NCI-H1694 (cell line): ENCODE measurements at places on chromosomes 13 and 19.

DNA sequence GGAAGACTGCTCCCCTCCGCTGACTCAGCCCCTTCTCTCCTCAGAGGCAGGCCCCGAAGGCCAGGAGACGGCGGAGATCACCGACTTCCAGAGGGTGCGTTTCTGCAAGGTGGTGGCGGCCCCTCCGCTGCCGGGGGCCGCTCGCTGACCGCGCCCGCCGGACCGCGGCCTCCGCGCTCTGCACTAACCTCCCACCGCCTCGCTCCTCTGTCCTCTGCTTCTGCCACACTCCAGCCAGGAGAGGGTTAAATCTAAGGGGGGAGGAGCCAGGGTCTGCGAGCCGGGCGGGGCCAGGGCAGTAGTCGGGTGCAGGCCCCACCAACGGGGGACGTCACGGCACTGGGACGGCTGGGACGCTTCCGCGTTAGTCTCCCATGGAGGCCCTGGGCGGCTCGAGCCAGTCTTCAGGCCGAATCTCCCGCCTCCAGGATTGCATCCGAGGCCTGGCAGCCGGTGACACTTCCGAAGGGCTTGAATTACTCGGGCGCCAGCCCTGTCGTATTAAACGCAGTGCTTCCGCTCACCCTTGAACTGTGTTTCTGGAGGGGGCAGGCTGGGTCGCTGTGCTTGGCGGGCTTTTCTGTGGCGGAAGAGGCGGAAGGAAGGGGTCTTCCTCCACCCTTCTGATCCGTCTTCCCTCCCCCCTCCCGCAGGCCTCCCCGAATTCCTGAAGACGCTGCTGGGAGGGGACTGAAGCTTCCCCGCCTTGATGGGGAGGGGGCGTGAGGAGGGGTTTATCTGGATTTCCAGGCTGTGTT is 1.2 kb upstream of the INAFM1 start:
- peak; percentile 73 for DNase-seq

DNA sequence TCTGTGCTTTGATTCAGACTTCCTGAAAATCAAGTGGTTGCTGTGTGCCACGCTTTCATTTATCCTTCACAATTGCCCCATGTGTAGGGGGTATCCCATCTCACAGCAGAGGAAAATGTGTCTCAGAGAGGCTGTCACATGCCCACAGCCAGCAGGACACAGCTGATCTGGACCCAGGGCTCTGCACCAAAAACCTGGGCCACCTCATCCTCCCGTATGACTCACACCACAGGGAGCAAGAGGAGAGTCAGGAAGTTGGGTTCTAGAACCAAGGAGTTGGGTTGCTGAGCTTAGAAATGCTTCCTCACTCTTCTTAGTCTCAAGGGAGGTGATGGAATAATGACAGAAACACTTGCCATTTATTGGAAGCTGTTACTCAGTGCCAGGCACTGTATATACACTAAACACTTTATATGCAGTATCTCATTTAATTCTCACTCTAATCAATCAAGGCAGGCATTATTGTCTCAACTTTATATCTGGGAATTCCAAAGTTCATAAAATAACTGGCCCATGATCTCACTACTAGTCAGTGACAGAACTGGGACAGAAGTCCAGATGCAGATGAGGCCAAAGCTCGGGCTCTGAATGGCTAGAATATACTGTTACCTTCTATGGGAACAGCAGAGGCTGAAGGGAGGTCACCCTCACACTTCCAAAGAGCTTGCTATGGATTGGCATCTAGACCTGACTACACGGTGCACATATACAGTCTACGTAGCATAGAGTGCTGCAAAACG is 47.7 kb upstream of the ATP12A start:
- no peak for DNase-seq

DNA sequence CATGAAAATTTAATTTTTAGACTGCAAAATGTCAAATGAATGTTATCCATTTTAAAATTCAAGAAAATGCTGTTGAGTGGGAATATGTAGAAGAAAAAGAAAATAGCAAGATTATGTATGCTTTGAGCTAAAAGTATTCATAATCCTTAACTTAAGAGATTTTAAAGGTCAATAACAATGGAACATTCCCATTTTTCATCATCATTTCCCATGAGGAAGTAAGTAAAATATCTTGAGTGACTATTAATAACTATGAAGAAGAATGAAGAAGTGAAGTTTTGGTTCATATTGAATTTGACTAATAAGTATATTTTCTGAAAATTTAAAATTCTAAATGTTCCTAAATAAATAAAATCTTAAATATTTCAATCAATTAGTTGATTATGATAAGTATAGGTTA is 273.4 kb downstream of the DACH1 start:
- no peak for DNase-seq

DNA sequence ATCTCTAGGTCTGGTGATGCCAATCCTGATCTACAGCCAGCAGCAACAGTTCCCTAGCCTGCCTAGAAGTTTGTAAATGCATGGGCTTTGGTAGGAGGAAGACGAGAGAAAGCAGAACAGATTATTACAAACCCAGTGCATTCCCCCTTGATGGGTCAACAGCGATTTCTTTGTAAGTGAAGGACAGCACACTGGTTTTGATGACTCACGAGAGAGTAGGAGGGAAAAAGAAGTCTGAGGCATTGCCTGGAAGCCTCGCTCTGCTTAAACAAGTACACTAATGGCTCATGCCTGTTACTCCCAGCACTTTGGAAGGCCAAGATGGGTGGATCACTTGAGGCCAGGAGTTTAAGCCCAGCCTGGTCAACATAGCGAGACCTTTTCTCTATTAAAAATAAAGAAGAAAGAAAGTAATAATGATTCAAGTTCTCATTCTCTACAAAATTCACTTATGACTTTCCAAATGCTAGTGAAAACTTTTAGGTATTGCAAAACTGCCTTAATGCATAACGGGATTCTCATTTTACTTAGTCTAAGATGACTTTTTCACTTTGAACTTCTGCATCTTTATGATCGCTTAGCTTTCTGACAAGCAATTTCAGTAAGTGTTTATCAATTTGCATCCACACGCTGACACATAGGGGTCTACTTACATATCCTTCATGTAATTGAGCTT is 47.7 kb upstream of the USPL1 start:
- no peak for DNase-seq

DNA sequence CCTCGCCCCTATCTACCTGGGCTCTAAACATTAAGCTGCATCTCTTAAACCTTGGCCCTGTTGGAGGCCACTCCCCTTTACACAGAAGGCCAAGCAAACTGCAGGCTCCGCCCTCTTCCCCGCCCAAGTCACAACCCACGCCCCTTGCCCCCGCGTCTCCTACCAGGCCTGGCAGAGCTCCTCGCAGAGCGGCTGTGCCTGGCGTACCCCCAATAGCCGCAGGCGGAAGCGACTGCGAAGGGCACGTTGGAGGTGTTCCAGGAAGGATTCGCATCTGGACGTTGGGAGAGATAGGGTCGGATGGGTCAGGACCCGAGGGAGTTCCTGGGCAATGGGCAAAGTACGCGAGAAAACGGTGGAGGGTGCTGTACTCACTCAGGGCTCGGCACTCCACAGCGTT is 5.9 kb downstream of the RTBDN start:
- peak; percentile 33 for DNase-seq

DNA sequence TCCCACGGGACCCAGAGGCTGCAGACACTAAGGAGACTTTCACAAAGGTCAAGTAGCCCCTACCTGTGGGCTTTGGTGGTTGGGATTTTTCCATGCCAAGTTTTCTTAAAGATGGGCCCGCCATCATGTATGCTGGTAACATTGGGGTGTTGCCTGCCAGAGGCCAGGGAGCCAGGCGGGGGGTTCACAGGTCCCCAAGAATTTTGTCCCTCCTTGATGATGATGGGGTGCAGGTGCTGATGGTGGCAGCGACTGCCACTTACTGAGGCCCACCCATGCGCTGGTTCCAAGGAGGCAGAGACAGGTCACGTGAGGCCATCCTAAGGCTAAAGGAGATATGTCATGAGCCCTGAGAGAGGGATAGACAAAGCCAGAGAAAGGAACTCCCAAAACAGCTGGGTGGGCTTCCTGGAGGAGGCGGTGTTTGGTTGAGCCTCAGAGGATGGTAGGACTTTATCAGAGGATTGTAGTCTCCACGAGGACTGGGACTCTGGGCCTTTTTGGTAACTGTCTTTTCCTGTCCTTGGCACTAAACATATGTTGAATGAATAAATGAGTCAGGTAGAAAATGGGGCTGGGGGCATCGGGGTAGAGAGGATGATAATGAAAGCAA is 14.4 kb downstream of the PLEKHF1 start:
- no peak for DNase-seq

DNA sequence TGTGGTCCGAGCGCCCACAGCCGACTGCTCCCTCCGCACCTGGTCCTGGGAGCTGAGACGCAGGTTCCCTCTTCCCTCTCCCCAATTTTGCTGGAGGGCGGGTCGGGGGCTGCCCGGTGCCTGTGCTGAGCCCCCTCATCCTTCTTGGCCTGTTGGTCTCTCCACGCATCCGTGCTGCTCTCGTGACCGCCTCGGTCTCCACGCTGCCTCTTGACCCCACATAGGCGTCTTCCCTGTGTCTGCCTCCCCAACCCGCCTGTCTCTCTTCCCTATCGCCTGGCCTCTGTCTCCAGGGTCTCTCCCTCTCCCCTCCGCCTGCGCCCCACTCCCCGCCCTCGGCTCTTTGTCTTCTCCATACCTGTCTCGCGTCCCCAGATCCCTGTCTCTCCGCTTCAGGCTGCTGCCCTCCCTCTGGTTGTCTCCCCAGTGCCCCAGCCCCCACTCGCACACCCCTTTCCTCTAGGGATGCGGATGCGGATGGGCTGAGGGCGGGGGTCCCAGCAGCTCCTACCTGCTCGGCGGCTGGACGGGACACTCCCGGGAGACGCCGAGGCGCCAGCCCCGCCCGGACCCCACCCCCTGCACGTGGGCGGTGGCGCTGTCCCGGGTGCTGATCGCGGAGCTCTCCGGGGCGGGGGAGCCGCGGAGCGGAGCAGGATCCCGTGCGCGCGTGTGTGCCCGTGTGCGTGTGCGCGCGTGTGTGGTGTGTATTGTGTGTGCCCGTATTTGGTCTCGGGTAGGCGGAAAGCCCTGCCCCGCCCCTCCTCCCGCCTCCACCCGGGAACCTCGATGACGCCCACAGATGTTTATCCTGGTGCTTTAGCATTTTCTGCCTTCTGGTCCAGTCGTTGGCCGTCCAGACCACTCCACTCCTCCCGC is at the start of gene SYT5:
Gene SYT5, minus strand, starts transcription at position 684 of the 879 bp plus-strand sequence. CDS start 1,248 bp downstream, outside the sequence.
- no peak for DNase-seq

GRCh38 chr19:6576869-6577475 is 14.0 kb downstream of the CD70 start:
- no peak for DNase-seq

DNA sequence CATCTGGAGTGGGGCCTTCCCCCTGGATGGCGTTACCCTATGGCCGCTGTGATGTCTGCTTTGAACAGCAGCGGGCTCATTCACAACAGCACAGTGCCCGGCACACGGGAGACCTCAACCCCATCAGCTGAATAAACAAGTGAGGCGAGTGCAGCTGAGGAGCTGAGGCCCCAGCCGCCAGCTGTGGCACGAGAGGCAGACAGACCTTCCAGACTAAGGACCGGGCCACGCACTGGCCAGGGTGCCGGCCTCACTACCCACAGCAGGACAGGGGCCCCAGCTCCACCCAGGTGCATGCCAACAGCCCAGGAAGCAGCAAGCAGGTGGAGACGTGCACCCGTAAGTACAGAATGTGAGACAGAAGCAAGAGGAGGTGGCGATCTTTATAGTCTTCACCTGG is 39.6 kb downstream of the STK24 start:
- no peak for DNase-seq

- no peak for DNase-seq
Measured at GRCh38 chr19:51063664-51064063, 1.2 kb downstream of the KLK13 start.

GRCh38 chr19:28601723-28602440 is 611.1 kb downstream of the UQCRFS1 start:
- no peak for DNase-seq

DNA sequence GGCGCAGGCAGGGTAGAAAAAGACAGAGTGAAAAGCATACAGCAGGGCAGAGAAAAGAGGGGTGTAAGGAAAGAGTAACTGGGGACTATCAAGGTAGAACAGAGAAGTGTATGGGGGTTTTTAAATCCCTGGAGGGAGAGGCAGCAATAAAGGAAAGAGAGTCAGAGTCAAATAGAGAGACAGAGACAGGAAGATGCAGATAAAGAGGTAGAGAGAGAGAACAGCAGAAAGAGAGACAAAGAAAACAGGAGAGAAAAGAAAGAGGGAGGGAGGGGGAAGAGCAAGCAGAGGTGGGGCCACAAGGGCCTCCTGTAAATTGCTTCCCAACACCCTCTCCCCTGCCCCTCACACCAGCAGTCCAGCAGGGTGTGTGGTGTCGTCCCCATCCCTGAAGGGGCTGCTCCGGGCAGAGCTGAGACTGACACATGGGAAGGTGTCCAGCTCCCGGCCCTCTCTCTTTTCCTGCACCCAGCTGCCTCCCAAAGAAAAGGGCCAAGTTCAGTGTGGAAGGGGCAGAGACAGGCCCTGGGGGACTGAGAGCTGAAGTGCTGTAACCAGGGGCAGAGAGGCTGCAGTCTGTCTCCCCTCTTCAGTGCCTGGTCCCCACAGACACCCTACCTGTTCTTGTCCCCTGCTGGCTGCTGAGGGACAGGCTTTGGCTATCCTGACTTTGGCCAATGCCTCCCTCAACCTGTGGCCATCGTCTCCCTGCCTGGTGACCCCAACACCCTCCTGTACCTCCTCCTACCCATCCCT is 17.4 kb upstream of the POU2F2 start:
- DNase-seq = no peak

DNA sequence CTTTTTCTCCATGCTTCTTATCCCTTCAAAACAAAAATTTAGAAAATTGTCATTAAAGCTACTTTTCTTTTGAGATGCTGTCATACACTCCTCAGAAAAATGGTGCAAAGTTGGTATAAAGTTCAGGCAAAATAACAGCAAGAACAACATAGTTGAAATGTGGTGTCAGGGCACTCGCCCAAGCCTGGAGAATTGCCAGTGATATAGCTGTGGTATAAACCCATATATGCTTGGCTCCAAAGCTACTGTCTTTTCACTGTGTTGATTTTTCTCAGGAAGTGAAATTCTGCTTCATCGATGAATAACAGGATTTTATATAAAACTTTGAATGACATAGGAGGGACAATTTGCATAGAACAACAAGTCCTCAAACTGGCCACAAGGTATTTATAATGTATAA is 2532.9 kb downstream of the PCDH9 start:
- DNase-seq = no peak

DNA sequence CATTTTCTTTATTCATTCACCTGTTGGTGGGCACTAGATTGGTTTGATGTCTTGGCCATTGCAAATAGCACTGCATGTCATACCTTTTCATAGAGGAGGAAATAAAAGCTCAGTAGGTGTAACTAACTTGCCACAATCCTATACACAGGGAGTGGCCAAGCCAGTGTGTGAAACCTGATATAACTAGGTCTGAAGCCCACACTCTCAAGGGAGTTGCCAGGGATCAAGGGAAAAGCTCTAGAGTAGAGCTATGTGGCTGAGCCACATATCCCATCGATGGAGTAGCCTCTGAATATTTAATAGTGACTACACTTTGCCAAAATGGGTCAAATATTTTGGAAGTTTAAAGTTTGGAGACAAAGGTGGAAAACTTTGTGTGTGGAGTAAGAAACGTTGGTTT is 66.1 kb upstream of the TSHZ3 start:
- no peak for DNase-seq

GRCh38 chr13:73074926-73075325 is 16.1 kb downstream of the KLF5 start:
- DNase-seq = no peak
